ENCODE measurements at places on chromosomes 2 and 18.

DNA sequence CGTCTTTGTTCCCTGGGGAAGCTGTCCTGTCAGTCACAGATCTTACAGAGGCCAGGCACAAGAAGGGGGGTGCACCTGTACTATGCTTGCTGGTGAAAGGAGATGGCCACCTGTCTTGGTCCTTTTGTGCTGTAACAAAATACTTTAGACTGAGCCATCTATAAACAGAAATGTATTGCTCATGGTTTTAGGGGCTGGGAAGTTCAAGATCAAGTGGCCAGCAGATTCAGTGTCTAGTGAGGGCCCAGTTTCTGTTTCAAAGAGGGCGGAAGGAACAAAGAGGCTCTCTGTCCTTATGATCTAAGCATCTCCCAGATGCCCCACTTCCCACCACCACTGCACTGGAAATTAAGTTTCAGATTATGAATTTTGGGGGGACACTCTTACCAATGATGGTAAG, 35.5 kb upstream of the RPL37A start:
- peak; percentile 46 for DNase-seq

DNA sequence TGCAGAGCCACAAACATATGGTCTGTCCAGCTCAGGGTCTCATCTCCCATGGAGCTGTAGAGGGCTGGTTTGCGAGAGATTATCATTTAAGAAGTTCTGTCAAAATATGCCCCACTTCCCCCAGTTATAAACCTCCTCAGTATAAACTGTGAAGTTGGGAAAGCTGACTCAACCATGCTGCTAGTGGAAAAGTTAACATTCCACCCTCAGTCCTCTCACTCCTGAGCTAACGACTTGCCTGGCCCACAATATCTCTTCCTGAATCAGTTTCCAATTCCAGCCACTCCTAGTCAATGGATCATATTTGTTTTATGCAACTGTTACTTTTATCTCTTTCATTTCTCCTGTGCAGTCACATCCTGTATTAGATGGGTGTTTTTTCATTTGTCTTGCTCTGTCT, 326.2 kb downstream of the SETBP1 start:
- DNase-seq, result peak; percentile 53

DNA sequence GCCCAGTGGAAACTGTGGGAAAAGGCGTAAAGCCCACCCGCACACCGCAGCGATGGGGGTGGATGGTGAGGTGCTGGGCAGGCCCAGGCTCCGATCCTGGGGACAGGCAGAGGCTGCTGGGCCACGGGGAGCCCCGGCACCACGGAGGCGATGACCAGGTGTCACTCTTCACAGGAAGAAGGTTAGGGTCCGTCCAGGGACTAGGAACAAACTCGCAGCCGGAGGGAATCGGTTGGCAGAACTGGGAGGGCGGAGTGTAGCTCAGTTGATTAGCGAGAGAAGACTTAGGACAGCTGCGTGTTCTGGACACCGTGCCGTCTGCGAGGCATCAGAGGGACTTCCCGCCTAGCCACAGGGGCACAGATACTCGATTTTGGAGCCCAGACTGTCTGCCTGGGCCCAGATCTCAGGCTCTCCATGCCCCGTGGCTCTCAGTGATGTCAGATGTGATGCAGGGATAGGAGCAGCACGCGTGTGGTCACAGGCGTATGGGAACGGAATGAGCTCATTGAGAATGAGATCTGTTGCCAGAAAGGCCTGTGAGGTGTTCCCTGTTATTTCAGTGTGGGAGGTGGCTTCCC, 16.1 kb upstream of the ALLC start:
- no peak for DNase-seq

GRCh38 chr18:56873441-56874140, 222.4 kb downstream of the WDR7 start:
- no peak for DNase-seq

- DNase-seq, result no peak
Observed at GRCh38 chr18:22021701-22022100, 147.7 kb upstream of the GATA6 start.

GRCh38 chr2:240949791-240950705, 43.9 kb downstream of the CROCC2 start:
- DNase-seq, result no peak

- DNase-seq, result peak; percentile 84
Observed at GRCh38 chr2:46521215-46521683, 41.9 kb downstream of the TMEM247 start.

- peak; percentile 28 for DNase-seq
Observed at GRCh38 chr2:111250448-111251030, 129.8 kb downstream of the BCL2L11 start.

GRCh38 chr2:107072150-107072940, 186.4 kb upstream of the ST6GAL2 start:
- DNase-seq, result no peak

DNA sequence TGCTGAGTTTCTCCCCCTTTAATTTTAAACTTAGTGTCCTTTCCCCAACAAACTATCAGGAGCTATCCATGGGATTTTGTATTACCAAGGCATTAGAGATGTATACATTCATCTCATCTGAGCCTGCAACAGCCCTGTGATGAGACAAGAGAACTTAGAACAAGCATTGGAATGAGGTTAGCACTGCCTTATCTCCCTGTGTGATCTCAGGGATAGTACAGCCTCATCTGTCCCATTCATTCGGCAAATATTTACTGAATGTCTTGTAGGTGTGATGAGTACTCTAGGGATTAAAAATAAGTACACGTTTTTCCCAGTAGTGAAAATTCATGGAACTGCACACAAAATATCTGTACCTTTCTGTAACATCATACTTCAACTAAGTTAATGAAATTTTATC, 45.6 kb downstream of the PAIP2B start:
- DNase-seq, result no peak

DNA sequence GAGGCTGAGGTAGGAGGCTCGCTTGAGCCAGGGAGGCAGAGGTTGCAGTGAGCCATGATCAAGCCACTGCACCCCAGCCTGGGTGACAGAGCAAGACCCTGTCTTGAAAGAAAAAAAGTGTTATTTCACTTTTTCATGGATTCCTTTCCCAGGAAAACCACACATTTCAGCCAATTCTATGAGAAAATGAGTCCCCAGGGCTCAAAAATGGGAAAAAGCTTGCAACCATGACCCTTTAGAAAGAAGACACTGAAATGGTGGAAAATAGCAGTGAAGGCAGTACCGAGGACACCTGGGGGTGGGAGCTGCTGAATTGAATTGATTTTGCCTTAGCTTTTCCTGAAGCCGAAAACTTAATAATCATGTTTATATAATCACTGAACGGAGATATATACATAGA, 284.2 kb upstream of the HDAC4 start:
- DNase-seq, result no peak

GRCh38 chr18:7476386-7476785, 90.7 kb upstream of the PTPRM start:
- DNase-seq, result no peak

DNA sequence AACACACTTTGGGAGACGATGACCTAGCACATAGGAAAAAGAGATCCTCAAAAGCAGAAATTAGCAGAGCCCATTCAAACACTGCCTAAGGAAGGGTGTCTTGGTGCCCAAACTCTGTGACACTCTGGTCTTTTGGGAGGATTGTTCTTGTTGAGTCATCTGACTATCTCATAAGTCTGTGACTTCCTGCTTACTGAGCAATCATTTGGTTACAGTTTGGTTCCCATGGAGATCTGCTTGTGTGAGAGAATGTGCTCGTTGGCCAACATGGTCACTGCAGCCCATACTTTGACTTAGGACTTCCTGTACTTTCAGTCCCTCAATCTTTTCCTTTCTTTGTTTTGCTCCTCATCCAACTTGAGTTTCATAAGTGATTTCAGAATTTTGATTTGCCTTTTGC, 602.9 kb downstream of the NYAP2 start:
- DNase-seq, result peak; percentile 90

DNA sequence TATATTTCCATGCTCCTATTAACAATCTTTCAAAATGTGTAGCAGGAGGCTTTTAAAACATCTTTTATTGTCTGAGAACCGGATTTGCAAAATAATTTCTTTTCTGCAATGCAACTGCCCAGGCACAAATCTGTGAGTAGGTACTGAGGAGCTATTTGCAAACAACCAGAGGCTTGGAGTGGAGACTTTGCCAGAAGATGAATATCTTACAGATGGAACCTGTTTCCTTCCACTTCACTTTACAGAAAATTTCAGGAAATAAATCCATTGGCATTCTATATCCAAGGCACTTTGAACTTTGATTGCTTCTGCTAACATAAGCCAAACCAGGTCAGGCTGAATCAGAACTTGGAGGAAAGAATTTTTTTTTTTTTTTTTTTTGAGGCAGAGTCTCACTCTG, 237.4 kb upstream of the REV1 start:
- peak; percentile 13 for DNase-seq

DNA sequence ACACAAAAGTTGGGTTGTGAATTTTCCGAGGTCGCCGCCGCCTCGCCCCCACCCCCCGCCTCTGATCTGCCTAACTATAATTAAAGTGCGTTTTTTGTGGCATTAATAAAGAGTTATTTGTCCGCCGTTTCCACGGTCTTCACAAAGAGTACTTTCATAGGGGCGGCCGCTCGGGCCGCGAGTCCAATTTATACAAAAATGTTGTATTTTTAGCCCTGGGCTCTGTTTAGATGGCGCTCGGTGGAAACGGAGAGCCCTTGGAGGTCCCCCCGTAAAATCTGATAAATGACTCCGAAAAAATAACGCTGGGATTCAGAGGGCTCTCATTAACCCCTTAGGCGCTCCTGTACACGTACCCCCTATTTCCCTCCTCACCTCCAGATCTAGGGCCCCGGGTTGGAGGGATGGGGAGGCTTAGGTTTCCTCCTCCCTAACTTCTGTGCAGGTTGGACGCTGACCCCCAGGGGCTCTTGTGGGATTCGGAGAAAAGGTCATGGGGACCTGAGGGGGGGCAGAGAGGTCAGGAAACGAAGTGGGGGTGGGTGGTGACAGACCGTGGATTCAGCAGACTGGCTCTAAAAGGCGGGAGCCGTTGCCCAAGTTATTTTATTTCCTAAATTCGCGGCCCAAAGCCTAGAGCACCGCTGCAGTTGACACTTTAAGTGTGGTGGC, 1.9 kb downstream of the CYP26B1 start:
- DNase-seq, result no peak

- no peak for DNase-seq
Observed at GRCh38 chr2:16407358-16407757, 258.3 kb downstream of the CYRIA start.

DNA sequence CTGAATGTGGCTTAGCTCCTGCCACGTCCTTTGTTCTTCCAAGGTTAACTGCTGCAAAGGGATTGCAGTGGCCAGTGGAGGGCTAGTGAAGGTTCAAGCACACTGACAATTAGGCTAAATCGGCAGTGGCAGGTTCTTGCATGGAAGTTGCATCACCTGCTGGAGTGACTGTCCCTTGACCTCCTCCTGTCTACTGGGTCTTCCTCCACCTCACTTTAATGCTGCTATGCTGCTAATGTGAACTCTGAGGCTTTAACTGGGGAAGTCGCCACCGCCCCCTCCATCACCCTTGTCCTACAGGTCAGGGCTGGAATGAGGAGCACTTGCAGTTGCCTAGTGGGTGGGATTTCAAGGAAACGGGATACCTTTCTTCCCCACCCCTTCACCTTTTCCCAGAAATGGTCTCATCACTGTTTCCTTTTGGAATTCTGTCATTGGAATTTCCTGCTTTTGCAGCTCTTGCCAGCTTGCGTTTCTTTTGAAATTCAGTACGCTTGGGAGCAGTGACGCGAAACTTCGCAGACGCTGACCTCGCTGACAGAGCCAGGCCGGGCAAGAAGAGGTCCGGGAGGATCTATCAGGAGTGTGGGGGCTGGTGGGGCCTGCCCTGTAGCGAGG, 150.3 kb downstream of the SH3RF3 start:
- peak; percentile 81 for DNase-seq

DNA sequence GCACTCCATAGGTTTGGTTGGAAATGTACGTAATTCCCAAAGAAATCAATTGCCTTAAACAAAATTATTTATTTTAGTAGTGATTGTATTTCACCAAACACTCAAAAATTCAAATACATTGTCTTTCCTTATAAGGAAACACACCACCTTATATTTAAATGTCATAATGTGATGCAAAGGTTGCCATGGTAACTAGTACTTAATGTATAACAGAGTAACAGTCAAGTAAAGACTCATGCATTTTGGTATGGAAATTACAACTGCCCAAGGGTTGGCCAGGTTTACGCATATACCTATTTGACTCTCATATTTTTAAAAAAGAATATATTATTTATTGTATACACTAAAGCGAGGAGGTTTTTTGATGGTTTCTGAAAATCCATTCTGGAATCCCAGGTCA, 231.2 kb downstream of the TCF4 start:
- DNase-seq, result no peak

DNA sequence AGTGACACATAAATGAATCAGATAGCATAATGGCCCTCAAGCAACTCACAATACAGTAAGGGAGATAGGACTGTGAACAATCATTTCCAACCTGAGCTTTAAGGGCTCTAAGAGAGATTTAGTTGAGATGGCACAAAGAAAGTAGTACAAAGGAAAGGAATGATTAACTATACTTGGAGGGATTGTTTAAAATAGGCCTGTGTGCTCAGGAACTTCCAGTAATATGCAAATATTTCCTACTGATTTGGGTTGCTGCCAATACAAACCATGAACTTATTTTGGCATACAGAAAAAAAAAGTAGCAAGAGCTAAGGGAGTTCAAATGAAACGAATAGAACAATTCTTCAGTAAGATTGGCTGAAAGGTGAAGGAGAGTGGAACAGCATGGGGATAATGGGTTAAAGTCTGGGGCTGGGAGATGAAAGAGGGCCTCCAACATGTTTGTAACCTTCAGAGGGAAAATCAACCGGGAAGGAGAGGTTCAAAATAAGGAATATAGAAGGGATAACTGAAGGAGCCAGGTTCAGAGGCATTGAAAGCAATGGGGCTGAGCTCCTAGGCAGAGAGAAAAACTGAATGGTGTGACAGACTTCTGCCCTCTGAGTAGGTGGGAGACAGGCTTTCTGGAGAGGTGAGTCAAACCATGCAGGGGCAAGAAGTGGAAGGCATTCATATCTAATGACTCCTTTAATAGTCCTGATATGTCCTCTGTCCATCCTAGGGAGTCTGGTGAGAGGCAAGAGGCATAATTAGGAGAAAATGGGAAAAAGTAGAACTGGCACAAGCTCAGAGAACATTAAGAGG, 83.5 kb downstream of the DNAH7 start:
- no peak for DNase-seq

DNA sequence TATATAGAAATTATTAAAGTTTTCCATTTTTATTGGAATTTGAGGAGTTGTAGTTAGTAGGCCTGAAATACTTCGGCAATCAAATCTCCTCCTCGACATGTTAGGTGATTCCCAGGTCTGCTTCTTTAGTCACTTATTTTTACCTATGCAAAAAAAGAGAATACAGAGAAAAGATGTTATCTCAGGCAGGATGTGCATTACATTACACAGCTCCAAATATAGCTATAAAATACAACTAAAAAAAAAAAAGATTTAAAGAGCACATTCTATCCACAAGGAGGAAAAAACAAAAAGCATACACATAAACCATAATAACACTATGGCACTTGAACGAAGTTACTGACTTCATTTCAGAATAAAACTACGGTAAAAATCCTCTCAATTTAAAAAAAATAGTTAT, 8.1 kb downstream of the STK17B start:
- DNase-seq, result no peak

- no peak for DNase-seq
Observed at GRCh38 chr2:446963-447530, 159.2 kb upstream of the ALKAL2 start.

GRCh38 chr2:26033270-26033817, 540 bp upstream of the RAB10 start:
- DNase-seq, result peak; percentile 71

GRCh38 chr18:55475467-55475866, 112.5 kb downstream of the TCF4 start:
- DNase-seq, result no peak

- no peak for DNase-seq
Observed at GRCh38 chr2:196328088-196328680, 156.8 kb upstream of the STK17B start.

- no peak for DNase-seq
Observed at GRCh38 chr2:104919127-104919526, 65.2 kb downstream of the POU3F3 start.
